ENCODE measurements at places on chromosomes 2 and 18.
A peak's percentile ranks its signal among the peaks of the same experiment; 100 is the strongest.

GRCh38 chr18:12884406-12885323, 628 bp upstream of the PTPN2 start:
- no peak for DNase-seq

GRCh38 chr2:153079315-153079714, 360.9 kb downstream of the ARL6IP6 start:
- no peak for DNase-seq

GRCh38 chr2:18435426-18436037, 124.9 kb downstream of the RDH14 start:
- DNase-seq, result no peak

GRCh38 chr2:175457895-175458448, 276.5 kb upstream of the ATP5MC3 start:
- no peak for DNase-seq

GRCh38 chr18:62720766-62721613, 5.6 kb downstream of the PHLPP1 start:
- no peak for DNase-seq

- no peak for DNase-seq
Observed at GRCh38 chr2:124325667-124326440, 300.8 kb downstream of the CNTNAP5 start.

GRCh38 chr2:65731476-65731875, 299.1 kb upstream of the SPRED2 start:
- no peak for DNase-seq

DNA sequence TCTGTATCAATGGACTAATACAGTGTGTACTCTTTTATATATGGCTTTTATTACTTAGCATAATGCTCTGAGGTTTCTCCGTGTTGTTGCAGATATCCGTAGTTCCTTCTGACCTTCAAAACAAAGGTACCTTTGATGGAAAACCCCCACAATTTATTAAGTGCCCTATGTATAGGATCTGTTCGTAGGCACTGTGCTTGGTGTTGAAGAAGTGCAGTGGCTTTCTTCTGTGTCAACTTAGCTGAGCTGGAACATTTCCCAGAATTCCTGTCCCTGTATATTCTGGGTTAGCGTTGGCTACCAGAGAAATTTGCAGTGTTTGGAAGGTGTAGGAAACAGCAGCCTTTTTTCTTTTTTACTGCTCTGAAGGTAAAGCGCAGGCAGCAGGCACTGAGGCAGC, 56.3 kb upstream of the MSH2 start:
- DNase-seq, result no peak

GRCh38 chr2:105403783-105404698, 5.2 kb upstream of the FHL2 start:
- DNase-seq, result no peak

- no peak for DNase-seq
Observed at GRCh38 chr18:35426786-35427185, 49.6 kb upstream of the ZNF396 start.

GRCh38 chr2:144526831-144527230, 6.9 kb upstream of the ZEB2 start:
- DNase-seq, result no peak

GRCh38 chr2:121529439-121530211, 1.1 kb upstream of the RNU4ATAC start:
- peak; percentile 5 for DNase-seq

DNA sequence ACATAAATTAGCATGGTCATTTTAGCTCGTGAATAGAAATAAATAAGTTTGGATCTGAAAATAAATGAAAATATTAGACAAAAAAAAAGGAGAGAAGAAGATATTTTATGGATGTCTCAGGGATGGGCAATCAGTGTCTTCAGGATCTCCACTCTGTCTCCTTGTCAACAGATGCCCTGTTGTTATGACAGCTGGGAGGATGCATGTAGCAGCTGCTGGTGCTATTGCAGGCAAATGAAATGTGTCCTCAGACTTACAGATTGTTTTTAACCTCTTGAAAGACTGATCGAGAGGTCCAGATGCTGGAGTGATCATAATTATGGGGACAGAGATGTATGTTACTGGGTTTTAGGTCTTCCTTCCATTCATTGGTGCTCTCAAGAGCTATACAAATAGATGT, 24.7 kb upstream of the ARL4C start:
- no peak for DNase-seq

- no peak for DNase-seq
Observed at GRCh38 chr2:46486436-46486835, 7.1 kb downstream of the TMEM247 start.

DNA sequence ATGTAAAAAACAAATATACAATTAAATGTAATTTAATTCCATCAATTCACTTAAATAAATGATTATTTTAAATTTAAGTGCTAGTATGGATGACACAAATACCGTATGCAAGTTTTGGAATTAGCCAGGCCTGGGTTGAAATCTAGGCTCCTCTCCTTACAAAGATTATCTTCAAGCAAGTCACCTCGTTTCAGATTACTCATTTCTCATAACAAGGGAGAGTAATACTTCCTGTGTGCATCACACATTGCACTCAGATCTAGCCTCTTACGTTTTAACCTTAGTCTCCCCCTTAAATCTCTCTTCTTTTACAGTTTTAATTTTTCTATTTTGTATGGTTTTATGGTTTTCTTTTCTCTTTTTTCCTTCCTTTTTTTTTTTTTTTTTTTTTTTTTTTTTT, 1475.9 kb upstream of the NXPH2 start:
- no peak for DNase-seq

DNA sequence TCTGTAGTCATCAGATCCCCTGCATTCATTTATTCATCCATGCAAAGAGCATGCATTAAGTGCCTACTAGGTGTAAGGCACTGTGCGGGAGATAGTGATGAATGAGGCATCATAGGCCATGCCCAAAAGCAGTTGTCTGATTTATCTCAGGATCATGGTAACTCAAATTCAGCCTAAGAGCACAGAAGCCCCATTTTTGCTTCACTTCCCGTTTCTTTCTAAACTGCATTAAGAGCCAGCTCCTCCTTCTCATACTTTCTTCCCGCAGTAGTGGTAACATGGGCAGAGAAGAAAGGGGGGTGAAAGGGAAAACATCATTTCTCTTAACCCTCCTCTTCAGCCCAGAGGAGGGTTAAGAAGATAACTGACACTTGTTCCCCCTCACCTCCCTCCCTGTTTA, 2.9 kb downstream of the GPR45 start:
- DNase-seq, result no peak

GRCh38 chr2:159671047-159671446, 41.3 kb upstream of the MARCHF7 start:
- no peak for DNase-seq

- DNase-seq, result no peak
Observed at GRCh38 chr2:220335591-220335915, 708.1 kb downstream of the SLC4A3 start.
